ENCODE measurements at places on chromosomes 2 and 18.

- no peak for DNase-seq
Observed at GRCh38 chr18:26421931-26422330, 126.4 kb downstream of the KCTD1 start.

DNA sequence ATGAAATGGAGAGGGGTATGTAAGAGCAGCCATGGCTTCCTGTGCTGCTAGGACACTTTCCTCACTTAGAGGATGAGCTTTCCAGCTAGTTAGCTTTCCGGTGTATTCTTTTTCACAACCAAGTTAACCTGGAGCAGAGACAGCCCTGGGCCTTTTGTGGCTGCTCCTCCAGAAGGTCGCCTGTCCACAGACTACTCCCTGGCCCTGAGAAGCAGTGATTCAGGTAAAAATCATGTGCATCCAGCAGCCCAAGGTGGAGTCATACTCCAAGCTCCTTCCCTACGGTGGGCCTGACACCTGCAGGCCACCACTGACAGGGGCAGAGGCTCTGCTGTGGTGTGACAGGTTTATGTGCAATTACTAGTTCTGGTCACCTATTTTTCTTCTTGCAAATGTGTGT is 187.2 kb downstream of the ANKRD30B start:
- DNase-seq: no peak

GRCh38 chr2:146952696-146953095 is 892.1 kb upstream of the ACVR2A start:
- no peak for DNase-seq

DNA sequence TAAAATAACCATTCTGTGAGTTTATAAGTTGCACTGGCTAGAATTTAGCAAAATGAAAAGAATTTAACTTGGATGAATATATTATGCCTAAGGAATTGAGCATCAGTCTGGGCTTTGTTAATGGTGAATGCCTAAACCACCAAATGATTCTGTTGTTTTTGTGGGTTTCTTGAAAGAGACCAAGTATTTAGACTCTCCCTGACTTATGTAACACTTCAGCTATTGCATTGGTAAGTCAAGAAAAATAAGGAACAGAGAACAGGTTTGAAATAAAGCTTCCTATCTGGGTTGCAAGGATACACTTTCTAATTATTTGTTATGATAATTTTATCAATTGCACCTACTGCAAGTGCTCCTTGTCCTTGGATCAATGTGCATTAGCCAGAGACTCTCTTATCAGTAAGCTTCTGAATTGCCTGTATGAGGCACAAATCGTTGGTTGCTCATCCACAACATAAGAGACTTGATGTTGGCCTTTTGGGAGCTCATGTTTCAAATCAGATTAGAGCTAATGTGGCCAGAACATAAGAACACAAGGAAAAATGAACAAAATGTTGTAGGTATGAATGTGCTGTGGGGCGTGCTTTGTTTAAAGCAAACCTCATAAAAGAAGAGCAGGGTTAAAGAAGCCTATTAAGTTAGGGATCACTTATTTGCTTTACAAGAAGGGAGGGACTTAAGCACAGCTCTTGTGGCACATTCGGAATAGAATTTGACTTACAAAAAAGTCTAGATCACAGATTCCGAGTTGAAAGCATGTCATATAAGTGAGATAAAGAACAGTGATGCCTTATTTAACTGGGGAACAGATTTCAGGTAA is 37.2 kb downstream of the PRKCE start:
- no peak for DNase-seq

DNA sequence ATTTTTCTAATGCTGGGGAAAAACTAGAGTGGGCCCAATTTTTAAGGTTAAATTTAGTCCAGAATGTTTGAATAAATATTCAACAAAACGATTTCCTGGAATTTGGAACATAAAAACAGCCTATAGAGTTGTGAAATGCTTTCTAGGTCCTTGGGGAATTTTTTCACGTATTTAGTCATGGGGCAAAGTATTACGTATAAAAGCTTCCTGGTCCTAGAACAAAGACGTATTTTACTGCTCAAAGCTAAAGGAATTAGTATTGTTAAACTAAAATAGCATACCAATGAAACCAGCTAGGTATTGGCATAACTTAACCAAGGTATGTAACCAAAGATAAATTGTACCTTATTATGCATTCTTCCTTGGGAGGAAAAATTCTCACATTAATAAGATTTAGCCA is 1.6 kb downstream of the SESTD1 start:
- DNase-seq: no peak

- DNase-seq: no peak
Observed at GRCh38 chr2:229226382-229226781, 44.7 kb downstream of the PID1 start.

GRCh38 chr18:54173980-54174630 is 50.4 kb downstream of the MBD2 start:
- no peak for DNase-seq

GRCh38 chr18:23311351-23312121 is 141.6 kb upstream of the RIOK3 start:
- no peak for DNase-seq
